GM20000 (cell line): ENCODE measurements at places on chromosomes 11 and 22.

DNA sequence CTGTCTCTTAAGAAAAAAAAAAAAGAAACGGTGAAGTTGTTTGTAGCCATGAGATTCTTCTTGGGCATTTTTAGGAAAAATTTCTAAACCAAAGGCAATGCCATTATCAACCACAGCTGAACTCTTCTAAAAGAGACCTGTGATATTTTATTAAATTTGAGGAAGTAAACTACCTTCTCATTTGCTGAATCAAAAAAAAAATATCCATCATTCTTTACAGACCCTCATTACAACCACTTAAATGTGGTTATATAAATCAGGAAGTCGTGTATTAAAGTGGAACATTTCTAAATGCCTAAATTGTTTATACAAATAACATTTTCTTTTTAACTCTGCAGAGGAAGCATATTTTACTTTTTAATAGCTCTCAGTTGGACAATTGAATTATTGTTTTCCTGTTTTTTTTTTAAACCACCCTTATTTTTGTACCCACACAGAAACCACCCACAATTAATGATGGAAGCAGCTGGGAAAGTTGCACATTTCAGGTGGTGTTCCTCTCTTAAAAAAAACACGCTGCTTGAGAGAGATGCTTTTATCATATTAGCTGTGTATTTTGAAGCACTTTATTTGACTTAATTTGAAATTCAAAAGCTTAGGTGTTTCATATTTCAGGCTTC is 91.2 kb downstream of the ARHGAP42 start:
- DNase-seq: no peak

DNA sequence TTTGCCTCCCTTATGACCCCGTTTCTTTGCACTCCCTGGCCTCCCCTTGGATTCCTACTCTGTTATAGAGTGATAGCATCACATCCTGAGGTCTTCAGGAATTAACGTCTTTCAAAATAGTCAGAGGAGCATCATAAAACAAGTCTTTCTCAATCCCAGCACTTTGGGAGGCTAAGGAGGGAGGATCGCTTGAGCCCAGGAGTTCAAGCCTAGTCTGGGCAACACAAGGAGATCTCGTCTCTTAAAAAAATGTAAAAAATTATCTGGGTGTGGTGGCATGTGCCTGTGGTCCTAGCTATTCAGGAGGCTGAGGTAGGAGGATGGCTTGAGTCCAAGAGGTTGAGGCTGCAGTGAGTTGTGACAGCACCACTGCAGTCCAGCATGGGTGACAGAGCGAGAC is 68.7 kb upstream of the AMPD3 start:
- DNase-seq: no peak

DNA sequence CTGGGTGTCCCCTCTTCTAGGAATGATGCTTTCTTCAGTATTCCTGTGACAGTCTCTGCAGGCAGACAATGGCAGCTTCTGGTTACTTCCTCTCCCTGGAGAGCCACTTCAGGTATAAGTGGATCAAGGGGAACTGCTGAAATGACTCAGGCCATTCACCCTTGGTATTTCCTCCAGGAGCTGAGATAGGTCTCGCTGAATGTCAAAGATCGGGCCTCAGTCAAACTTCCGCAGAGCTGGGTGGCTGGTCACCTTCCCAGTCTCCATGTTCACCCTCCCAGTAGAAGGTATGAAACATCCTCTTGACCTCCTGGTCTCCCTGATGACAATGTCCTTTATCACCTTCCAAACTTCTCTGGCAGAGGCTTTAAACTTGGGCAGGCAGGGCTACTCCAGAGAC is 1.8 kb upstream of the ANKK1 start:
- no peak for DNase-seq

DNA sequence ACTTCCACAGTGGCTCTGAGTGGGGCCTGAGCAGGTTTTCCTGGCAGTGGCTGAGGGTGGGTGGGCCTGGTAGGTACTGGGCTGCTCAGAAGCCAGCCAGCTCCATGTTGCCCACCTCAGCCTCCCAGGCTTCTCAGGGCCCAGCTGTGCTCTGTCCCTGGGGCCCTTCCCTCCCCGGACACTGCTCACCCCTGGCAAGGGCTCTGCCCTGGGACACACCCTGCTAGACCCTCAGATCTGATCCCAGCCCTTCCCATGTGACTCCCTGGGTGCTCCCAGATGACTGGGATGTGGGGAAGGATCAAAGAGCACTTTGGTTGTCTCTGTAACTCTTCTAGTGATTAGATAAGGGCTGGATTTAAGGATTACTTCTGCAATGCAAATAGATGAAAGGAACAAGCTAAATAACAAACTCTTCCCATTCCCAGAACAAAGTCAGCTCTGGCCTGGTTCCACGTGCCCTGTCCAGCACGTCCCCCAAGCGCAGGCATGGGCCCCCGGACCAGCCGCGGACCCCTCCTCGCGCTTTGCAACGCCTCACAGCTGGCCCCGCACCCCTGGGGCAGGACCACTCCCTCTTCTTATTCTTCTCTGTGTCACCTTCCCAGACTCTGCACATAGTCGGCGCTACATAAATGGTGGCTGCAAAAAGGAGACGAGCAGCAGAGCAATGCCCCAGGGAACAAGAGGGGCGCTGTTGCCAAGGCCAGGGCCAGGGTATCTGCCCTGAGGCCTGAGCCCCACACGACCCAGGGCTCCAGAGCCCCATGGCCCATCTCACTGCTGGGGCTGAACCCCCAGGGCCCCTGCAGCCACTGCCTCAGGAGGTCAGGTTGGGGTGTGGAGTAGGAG is 5.7 kb upstream of the KRTAP5-6 start:
- no peak for DNase-seq

DNA sequence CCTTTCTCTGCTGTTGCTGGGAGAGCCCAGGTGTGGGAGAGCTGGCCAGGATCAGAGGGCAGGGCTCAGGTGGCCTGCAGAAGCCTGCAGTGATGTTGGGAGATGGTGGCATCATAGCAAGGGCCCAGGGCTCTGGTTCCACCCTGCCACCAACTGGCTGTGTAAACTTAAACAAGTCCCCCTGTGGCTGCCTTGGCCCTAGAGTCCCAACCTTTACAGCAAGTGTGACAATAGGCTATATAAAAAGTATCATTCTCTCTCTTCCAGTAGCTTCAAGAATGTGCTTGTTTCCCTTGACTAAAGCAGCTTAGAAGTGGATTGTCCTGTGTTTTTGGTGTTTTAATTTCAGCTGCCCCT is 201.8 kb upstream of the E2F8 start:
- no peak for DNase-seq

GRCh38 chr11:79150320-79150719 is 290.5 kb downstream of the TENM4 start:
- DNase-seq: no peak
